ENCODE measurements at places on chromosomes 1 and 21.

GRCh38 chr1:39671433-39671792, 494 bp downstream of the NT5C1A start:
- DNase-seq, result no peak

- peak; percentile 53 for DNase-seq
Observed at GRCh38 chr1:117654493-117655219, 48.8 kb downstream of the TENT5C start.

GRCh38 chr1:233707153-233707879, 93.4 kb downstream of the KCNK1 start:
- DNase-seq, result no peak

DNA sequence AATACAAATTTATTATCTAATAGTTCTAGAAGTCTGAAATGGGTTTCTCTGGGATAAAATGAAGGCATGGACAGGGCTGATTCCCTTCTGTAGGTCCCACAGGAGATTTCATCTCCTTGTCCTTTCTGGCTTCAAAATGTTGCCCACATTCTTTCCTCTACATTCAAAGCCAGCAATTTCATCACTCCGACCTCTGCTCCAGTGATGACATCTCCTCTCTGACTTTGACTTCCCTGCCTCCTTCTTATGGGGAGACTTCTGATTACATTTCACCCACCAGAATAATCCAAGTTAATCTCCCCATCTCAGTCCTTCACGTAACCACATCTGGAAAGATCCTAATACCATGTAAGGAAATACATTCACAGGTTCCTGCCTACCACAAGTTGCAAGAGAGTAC, 358.0 kb upstream of the C1orf87 start:
- DNase-seq, result no peak

- no peak for DNase-seq
Observed at GRCh38 chr1:211376807-211377470, 50.3 kb downstream of the TRAF5 start.

GRCh38 chr1:61506944-61507500, 217.9 kb downstream of the TM2D1 start:
- no peak for DNase-seq

DNA sequence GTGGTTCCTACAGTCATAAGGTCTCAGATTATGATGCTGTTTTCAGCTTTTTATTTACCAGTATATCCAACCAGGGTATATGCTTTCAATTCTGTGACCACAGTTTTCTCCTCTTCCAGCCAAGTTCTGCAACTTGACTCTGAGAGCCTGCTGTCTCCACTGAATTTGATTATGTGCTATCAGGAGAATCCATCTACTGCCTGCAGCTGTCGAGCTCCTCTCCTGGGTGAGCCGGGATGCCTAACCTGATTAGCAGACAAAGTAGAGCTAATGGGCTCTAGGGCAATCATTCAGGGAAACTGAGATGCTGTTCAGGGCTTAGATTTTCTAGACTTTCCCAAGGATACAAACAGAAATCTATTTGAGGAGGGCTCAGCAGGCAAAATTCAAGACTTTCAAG, 271.5 kb upstream of the BEND5 start:
- no peak for DNase-seq

DNA sequence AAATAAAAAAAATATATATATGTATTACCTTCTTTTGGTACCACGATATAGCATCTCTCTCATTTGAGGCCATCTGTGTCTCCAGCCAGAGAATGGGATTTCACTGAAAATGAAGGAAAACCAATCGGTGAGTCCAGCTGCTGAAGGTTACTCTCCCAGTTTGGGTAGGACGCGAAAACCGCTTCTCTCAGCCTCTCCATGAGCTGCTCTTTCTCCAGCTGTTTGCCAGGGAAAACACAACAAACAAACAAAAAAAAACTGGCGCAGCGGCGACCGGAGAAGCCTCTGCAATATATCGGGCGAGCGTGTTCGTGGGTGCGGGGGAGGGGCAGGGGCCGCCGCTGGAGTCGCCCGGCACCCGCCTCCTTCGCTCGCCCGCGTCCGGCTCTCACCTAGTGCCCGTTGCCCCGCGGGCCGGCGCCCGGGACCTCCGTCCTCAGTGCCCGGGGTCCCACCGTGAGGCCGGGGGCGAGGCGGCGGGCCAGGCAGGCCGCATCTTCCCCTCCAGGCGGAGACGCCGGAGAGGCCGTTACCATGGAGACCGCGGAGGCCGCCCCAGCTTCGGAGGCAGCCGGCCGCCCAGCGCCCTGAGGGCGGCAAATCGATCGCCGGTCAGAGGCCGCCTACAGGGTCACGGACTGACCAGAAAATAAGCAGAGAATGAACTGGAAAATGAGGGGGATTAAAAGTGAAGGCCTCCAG, 504 bp downstream of the PHTF1 start:
- DNase-seq, result peak; percentile 61

DNA sequence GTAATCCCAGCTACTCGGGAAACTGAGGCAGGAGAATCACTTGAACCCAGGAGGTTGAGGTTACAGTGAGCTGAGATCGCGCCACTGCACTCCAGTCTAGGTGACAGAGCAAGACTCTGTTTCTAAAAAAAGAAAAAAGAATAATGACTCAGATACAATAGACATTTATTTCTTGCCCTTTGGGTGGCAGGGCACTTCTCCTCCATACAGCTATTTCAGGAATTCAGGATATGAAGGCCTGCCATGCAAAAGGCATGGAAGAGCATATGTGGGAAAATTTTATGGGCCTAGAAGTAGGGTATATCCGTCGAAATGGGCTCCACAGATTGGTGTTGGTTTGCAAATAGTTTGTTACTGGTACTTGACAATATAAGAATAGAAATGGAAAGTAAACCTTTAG, 20.2 kb upstream of the POGZ start:
- DNase-seq, result no peak

DNA sequence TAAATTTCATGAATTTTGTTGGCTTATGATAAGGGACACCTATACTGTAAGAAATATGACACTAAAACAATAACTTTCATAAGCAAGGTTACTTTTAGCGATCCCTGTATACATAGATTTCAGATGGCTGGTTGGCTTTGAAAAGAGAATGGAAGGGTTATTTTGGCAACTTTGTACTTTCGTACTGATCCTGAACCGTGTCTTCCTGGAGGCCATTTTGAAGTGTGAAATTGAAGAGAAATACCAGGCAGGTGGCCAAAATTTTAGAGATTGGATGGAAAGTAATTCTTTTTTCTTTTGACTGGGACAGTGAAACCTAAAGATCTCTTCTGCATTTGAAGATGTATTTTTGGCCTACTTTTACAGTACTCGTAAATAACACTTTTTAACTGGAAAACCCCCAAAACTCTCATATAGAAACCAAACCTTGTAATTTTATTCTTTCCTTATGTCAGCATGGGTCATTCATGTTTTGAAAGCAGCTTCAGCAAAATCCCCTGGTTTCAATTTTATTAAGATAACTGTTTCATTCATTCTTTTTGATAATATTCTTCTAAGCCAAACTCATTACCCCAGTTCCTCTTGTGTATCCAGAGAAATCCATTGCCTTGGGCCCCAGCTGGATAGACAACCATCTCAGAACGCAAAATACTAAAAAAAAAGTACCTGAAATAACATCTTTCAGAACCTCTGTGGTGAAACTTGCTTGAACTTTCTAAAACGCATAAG, 38.4 kb upstream of the ZNF281 start:
- no peak for DNase-seq

DNA sequence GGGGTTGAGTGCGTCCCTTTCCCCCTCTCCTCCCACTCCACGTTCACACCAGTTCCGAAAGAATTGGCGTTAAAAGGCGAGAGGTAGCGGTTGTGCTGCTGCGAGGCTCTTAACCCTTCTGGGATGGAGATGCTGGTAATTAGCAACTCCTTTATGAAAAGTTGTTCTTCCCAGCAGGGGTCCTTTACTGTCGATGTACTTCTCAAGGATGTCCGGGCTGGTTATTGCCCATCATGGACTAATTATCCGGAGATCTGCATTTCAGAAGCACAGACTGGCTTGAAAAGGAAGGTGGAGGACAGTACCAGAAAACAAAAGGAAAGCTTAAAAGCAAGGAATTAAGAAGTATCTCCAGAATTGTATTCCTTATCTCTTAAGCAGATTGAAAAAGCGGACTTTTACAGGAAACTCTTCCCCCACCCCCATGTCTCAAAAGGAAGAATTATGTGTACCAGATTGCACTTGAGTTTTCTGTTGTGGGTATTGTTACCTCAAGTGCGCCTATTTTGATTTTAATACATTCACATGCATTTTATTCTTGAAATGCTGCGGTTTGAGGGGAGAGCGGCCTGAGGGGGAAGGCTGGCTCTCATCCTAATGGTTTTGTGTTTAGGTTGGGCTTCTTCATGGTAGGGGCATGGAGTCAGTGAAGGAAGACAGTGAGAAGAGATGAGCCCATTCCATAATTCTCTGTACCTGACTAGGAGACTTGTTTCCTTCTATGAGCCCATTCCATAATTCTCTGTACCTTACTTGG, 1.5 kb downstream of the AK4 start:
- DNase-seq, result no peak

DNA sequence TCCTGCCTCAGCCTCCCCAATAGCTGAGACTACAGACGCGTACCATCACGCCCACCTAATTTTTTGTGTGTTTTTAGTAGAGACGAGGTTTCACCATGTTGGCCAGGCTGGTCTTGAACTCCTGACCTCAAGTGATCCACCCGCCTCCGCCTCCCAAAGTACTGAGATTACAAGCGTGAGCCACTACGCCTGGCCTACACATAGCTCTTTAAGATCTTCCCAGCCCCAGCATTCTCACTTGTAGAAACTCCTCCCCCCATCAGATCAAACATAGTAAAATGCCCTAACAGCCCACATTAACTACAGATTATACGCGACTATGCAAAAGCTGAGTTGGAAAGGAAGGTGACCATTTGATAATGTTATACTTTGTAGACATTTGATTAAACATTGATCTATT, 634.8 kb downstream of the MATN1 start:
- no peak for DNase-seq

DNA sequence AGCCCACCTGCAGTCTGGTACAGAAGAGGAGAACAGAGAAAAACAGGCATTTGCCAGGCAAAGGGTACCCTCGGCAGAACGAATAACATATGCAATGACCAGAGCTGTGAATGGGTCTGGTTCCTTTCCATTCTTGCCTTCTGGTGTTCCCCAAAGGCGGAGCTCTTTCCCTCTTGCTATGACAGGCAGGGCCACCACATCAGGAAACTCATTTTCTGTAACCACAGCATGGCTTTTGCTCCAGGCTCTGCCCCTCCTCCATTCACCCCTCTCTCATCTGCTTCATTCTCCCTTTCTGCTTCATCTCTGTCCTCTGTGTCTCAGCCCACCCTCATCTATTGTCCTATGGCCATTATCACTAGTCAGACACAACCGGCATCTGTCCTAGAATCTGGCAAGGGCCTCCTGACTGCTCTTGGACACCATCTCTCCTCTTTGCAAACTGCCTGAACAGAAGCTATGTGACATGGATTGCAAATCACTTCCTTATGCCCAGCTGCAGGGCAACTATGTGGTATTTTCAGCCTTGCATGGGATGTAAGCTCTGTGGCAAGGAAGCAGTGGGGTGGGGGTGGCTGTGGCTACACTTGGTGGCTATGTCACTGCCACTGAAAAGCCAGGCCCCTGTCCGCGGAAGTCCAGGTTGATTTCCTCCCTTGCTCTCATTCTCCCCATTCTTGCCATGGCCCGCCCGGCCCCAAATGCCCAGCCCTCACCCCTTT, 78.8 kb upstream of the ABCD3 start:
- no peak for DNase-seq

- DNase-seq, result no peak
Observed at GRCh38 chr1:183246436-183246835, 60.4 kb downstream of the LAMC2 start.

DNA sequence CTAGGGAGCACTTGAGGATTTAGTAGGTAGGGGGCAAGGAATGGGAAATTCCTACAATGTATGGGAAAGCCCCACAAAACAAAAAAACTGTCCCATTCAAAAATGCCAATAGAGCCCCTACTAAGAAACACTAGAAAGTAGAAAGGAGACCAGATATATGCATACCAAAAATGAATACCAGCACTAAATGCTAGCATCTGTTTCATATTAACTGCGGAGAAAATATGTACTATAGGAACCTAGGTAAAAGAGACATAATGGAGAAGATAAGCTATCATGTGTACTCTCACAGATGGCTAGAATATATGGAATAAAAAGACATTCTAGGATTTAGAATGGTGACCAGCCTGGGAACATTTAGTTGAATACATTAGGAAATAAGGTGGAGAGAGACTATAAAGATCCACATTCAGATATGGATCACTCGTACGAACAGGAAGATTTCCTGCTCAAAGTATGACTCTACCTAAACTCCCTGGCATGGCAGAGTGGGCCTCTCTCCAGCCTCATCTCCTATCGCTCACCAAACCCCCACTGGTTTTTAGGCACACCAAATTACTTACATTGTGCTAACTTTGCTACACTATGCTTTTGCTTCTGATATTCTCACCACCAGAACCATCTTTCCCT, 18.3 kb downstream of the ZNHIT6 start:
- DNase-seq, result no peak

DNA sequence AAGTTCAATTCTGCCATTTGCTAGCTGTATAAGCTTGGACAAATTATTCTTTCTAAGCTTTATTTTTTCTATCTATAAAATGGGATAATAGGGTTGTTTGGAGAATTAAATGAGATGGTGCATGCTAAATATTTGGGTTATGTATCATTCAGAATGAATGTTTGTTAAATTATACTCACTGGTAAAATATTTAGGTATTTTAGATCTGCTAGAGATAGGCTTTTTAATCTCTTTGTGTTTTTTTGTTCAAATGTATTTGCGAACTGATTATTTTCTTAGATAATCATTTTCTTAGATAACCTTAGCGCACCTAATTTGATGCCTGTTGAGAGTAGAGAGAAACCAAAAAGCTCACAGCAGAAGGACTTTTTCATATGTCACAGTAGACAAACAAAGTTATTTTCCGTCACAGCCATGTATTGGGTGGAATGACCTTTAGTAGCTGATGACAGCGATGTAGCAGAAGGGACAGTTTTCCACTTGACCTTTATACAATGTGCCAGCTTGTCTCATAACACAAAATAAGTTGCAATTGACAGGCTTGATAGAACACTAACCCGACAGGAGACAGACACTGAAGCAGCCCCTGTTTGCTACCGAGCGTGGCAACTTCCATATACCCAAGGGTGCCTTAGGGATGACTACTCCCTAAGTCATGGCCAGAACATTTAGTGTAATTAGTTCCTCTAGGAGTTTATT, 93.0 kb downstream of the DISC1 start:
- DNase-seq, result no peak

GRCh38 chr1:8422510-8423268, 104.8 kb downstream of the SLC45A1 start:
- DNase-seq, result no peak

DNA sequence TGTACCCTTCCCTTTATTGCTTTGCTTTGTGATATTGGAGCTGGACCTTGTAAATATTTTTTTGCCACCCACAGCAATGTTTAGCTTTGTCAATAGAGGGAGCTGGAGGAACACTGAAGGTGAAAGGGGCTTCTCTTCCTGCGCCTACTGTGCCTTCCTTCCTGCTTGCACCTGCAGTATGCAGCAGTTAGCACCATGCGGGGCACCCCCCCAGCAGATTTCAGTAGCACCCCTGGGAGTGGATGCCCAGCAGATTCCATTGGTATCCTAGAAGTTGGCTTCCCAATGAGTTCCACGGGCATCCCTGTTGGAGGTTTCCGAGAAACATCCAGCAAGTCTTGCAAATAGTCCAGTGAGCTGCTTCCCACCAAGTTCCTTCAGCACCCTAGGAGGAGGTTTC, 25.6 kb downstream of the S100A10 start:
- DNase-seq, result peak; percentile 82
